Natural killer cell treated with Interleukin-12 subunit alpha and Interleukin-12 subunit beta and Interleukin-15 and Interleukin-18, amount 100 ng/mL, for 72 hours (primary cell): ENCODE measurements at places on chromosomes 4 and X.

- DNase-seq = no peak
Measured at GRCh38 chr4:93730760-93731159, 97.8 kb upstream of the ATOH1 start.

DNA sequence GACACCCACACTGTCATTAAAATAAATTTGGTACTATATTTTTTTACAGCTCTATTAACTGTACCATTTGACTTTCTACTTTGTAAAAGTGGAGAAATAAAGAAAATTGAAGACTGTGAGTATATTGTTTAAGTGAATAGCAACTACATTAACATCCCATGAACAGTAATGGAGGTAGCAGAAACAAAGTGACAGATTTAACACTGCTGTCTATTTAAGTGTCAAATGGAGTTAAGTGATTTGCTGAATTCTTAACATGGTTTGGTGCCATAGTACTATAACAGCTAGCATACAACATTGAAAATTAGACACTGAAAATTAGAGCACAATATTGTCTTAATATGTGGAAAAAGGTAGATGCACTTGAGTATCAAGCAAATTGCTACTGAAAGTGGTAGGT, 76.2 kb downstream of the C4orf33 start:
- no peak for DNase-seq

GRCh38 chrX:136260776-136261175, 9.6 kb upstream of the MAP7D3 start:
- no peak for DNase-seq

DNA sequence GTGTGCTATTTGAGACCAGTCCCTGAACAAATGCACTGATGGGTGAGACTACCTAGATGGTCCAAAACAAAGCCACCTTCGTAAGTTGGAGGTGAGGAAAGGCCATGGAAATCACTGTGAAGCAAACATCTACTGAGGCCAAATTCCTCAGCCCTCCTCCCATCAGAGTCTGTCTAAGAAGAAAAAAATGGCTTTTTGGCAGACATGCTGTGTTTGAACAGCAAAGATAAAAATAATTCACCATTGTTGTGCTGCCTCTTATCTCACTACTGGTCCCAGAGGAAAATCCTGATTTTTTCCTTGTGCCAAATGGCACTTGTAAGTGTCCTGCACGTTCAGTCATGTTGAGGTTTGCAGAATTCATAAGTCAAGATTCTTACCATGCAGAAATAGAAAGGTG, 7.9 kb downstream of the MAGEB18 start:
- DNase-seq = no peak

- no peak for DNase-seq
Measured at GRCh38 chr4:124025428-124025827, 628.8 kb downstream of the SPRY1 start.

DNA sequence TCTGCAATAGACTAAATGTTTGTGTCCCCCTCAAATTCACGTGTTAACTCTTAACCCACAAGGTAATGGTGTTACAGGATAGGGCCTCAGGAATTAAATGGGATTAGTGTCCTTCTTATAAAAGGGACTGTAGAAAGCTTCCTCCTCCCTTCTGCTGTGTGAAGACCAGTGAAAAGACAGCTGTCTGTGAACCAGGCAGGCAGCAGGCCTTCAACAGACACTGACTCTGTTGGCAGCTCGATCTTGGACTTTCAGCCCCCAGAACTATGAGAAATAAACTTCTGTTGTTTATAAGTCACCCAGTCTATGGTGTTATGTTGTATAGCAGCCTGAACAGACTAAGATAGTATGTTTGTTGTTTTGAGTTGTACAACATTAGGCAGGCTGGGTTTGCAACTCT, 208.1 kb downstream of the GBA3 start:
- no peak for DNase-seq

- DNase-seq = no peak
Measured at GRCh38 chr4:148216866-148217814, 225.1 kb downstream of the NR3C2 start.

GRCh38 chr4:162957521-162958143, 209.1 kb downstream of the NAF1 start:
- no peak for DNase-seq

DNA sequence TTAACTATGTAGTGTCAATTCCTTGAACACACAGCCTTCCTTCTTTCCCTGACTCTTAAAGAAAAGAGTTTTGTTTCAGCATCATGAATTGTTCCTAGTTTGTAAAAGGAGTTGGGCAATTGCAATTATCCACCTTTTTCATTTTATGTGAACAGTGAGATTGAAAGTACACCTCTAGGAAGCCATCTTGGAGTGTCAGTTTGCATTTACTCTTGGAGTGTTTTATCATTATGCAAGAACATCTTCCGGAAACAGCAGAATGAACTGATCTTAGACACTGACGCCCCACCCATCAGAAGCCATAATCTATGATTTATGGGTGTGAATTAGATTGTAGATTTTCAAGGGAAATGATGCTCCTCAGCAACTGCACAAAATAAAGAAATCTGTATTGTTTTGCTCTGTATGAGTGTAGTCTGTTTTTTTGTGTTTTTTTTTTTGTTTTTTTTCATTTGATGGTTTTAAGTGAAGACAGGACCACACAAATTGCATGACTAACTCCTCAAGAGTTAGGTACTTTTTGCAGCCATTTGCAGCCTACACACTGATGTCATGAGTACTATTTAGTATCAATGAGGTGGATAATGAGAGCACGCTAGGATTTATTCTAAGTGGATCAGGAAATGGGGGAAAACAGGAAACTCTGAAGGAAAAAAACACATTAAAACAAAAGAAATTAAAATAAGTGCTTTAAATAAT, 19.5 kb upstream of the FGF2 start:
- DNase-seq = no peak

DNA sequence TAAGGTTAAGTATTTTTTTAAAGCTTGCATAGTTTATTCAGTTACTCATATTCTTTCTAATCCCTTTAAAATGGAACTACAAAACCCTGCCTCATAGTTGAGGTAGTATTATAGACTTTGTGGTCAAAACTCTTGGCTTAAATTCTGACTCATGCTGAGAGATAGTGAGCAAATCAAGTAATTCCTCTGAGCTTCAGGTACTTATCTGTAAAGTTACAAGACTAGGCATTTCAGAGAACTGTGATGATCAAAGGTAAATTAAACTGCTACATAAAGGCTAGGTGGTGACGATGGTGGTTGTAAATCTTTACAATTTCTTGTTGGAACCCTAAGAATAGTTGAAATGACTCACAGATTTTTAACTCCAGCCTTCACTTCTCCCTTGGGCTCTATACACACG, 3.2 kb upstream of the CLOCK start:
- no peak for DNase-seq

DNA sequence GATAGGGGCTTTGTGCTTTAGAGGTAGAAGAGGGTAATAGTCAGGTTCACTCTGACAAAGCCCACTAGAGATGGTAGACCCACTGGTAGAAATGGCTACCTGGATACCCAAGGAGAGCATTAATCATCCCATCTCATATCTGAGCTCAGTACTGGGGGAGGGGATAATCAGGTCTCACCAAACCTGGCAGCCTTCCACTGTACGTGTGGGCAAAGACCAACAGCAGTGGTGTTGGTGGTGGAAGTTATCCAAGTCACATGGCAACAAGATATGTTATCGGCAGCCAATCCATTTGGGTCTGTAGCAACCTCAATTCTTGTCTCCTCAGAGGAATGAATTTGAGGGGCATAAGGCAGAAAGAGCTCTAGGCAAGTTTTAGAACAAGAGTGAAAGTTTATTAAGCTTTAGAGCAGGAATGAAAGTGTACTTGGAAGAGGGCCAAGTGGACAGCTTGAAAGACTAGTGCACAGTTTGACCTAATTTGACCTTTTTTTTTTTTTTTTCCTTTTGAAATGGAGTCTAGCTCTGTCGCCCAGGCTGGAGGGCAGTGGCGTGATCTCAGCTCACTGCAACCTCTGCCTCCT, 67.0 kb upstream of the CXCL13 start:
- no peak for DNase-seq

DNA sequence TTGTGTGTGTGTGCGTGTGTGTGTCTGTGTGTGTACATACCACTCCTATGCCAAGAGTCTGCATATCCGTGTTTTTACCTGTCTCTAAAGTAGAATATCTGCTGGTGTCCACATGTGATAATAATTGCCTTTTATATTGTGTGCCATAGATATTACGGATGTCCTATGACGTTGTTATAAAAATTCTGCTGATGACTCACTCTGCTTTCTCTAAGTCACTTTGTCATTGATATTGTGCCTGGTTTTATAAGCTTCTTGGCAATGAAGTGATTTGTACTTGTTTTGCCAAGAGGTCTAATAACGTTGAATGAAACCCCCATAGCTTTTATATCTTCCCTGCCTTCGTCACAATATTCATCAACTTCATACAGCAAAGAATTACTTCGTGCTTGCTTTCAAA, 102.6 kb upstream of the C1GALT1C1 start:
- DNase-seq = no peak

GRCh38 chrX:13569479-13570260, at the start of gene EGFL6:
Gene EGFL6, plus strand, starts transcription at chrX:13569601. Its CDS starts 261 bp downstream, at chrX:13569862.
- DNase-seq = peak; percentile 60
